Activated T-cell treated with anti-CD3 and anti-CD28 coated beads, Interleukin-2, amount 50 U/mL, for 72 hours (primary cell): ENCODE measurements at places on chromosomes 2 and 18. TPM values are rescaled to one million over a fixed set of nuclear protein-coding genes. Genes with fewer than 3 reads are reported as not detected.

MAPK4 gene
- total RNA-seq: not detected

- DNase-seq: no peak
- H3K4me3 ChIP-seq: no peak overlapping the region
- H3K36me3 ChIP-seq: peaks cover 1% of the 10 kb centered on the region
- H3K27ac ChIP-seq: no peak overlapping the region
- peaks cover 37% of the 10 kb centered on the region for H3K4me1 ChIP-seq
- no peaks in the 10 kb centered on the region for H3K27me3 ChIP-seq
These were observed 47.9 kb upstream of the PELI1 start for GRCh38 chr2:64192125-64192479.

DNA sequence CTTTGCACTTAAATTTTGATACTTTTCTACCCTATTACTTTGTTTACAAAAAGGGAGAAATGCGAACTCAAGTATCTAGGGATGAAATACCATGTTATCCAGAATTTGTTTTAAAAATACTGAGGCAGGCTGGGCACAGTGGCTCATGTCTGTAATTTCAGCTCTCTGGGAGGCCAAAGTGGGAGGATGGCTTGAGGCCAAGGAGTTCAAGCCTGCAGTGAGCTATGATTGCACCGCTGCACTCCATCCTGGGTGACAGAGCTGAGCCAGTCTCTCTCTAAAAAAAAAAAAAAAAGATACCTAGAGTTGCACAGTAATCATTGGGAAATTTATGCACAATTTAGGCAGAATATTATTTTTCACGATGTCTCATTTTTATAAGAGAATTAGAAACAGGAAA is 12.4 kb upstream of the VAPA start:
- H3K27ac ChIP-seq: no peak overlapping the region
- peaks cover 23% of the 10 kb centered on the region for H3K4me1 ChIP-seq
- H3K36me3 ChIP-seq: no peaks in the 10 kb centered on the region
- H3K27me3 ChIP-seq: peaks cover 8% of the 10 kb centered on the region

TDRD15 gene
- not detected for total RNA-seq

DNA sequence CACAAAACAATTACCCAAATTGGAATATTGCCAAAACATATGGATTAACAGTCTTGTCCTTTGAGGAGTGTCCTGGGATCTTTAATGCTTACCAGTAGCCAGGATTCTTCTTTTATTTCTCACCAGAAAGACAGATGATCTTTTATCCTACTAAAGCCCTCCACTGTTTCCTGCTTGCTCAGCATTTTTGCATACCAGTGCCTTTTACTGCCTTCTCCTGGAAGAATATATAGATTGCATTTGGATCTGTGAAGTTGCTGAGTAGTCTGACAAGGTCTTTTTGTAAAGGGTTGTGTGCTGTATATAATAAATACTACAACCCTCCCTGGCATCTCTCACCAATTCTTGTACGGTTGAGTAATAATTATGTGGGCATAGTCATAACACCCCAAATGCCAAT is 652.2 kb downstream of the LRRTM4 start:
- no peak for DNase-seq
- H3K4me1 ChIP-seq: no peaks in the 10 kb centered on the region
- H3K27me3 ChIP-seq: no peaks in the 10 kb centered on the region
- no peak overlapping the region for H3K4me3 ChIP-seq
- no peak overlapping the region for H3K27ac ChIP-seq

- H3K4me1 ChIP-seq: no peaks in the 10 kb centered on the region
- no peak overlapping the region for H3K4me3 ChIP-seq
- no peaks in the 10 kb centered on the region for H3K27me3 ChIP-seq
- H3K36me3 ChIP-seq: no peaks in the 10 kb centered on the region
- H3K27ac ChIP-seq: no peak overlapping the region
These were observed 91.5 kb downstream of the PID1 start for GRCh38 chr2:229179628-229180027.
